Effector CD4-positive, alpha-beta T cell (primary cell): ENCODE measurements at places on chromosomes 6 and 20.

GRCh38 chr6:52994031-52994838, 849 bp downstream of the GSTA4 start:
- DNase-seq = no peak

DNA sequence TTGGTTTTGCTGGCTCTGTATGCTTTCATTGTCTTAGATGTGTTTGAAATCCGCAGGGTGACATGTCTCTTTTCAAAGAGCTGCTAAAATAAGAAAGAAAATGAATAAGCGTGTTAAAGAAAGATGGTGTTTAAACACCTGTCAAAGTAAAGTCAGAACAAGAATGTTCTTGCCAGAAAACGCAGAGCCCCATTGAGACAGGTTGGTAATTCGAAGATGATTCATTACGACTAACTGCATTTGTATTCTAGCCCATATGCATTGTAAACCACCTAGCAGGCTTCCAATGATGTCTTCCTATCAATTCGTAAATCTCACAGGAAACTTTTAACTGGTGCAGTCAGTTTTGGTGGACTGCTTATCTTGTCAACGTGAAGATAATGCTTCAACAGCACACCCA, 16.8 kb downstream of the PHACTR2 start:
- no peak for DNase-seq

DNA sequence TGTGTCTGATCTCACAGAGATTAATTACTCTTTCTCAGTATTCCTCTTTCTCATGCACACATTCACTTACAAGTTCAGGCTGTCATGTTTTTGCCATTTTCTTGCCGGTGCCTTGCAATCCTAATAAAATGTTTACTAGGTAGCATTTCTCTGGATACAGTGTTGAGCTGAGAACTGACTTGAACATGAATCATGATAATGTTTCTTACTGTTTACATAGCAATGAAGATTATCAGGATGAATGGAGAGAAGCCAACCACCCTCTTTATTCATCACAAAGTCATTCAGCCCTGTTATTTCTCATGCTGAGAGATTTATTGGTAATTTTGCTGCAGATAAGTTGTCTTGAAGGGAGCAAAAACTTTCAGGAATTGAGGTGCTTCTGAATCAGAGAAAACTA, 185.5 kb upstream of the ECI2 start:
- DNase-seq = no peak

GRCh38 chr20:62641321-62642050, 817 bp upstream of the SLCO4A1 start:
- DNase-seq = no peak

- DNase-seq = no peak
Measured at GRCh38 chr6:27575594-27576361, 102.9 kb upstream of the ZNF184 start.
